ENCODE measurements at places on chromosomes 2 and 18.

DNA sequence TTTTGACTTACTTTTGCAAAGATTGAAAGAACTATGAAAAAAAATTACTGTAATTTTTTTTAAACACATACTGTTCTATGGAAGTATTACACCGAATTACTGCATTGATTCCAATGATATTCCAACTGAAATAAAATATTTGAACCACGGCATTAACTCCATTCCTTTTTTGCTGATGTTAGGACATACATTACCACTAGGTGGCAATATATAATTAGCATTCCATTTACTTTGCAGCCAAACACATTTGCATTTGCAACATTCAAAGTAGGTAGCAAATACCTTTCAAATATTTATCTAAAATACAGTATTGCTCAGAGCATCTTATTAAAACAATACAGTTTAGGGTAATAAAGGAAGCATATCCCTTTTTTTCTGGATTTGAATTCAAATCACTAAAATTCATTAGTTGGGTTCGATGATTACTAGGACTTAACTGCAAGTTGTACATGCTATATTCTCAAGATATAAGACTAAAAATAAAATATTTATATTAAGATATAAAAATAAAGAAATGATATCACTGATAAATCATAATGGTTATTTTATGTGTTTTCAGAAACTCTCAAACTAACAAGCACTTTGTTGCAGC is 31.3 kb downstream of the LANCL1 start:
- DNase-seq: peak; percentile 55

DNA sequence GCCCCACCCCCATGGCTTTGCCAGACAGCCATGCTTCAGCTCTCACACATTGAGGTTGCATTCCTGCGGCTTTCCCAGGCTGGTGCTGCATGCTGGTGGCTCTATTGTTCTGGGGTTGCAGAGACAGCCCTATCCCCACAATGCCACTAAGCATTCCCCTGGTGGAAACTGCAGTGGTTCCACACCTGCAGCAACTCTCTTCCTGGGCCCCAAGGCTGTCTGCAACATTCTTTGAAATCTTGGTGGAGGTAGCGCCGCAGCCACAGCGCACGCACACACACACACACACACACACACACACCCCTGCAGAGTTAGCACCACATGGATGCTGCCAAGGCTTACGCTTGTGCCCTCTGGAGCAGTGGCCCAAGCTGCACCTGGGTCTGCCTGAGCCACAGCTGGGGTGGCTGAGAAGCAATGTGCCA is 21.4 kb downstream of the SFXN5 start:
- no peak for DNase-seq

- peak; percentile 45 for DNase-seq
Measured at GRCh38 chr2:202375033-202375608, 1.0 kb upstream of the BMPR2 start.

GRCh38 chr2:135773917-135774316 is 32.3 kb downstream of the UBXN4 start:
- no peak for DNase-seq

GRCh38 chr18:4751523-4751922 is 296.4 kb upstream of the DLGAP1 start:
- DNase-seq: no peak

DNA sequence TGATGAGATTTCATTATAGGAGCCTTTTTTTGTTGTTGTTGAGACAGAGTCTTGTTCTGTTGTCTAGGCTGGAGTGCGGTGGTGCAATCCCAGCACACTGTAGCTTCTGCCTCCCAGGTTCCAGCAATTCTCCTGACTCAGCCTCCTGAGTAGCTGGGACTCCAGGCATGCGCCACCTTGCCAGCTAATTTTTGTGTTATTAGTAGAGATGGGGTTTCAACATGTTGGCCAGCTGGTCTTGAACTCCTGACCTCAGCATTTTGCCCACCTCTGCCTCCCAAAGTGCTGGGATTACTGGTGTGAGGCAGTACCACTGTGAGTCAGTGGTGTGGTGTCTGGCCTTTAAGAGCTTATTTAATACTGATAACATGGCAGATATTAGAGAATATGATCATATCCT is 60.1 kb downstream of the MOB4 start:
- no peak for DNase-seq

DNA sequence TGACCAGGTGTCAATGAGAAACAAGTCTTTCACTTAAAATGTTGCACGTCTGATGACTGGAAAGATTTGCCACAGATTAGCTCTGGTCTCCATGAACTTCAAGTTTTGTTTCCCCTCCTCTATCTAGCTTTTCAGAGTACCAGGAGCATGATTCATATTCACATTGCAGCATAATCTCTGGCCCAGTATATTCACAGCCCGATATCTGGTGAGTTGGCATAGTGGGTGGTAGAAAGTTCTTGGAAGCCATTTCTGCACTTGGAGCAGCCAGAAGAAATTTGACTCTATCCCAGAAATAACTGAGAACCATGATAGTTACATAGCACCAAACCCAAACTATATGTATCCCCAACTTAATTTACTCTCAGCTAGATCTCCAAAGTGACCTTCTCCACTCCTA is 503.9 kb downstream of the PID1 start:
- DNase-seq: no peak

DNA sequence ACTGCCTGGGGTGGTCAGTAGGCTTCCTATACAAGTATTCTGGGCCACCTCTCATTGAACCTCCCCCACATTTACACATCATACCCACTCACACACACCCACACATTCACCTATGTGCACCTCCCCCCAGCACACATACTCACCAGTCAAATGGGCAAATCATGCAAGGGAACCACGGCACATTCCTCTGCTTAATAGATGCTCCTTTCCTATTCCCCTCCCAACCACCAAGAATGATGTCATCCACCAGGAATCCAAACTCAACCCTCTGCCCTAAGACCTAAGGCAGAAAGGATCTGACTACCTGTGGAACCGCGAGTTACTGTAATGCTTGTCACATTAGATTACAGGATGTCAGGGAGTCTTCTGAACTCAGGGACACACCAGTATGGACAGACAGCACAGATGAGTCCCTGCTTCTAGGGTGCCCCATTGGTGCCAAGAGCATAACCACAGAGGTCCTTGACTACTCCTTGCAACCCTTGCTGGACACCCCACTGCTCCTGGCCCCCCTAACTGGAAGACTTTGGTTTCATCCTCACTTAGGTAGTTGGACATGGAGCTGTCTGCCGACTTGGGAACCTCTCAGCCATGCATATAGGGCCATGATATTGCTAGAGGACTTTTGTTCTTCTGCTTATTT is 21.5 kb upstream of the CAB39 start:
- no peak for DNase-seq

GRCh38 chr18:74360852-74361655 is 45.4 kb downstream of the C18orf63 start:
- DNase-seq: no peak

DNA sequence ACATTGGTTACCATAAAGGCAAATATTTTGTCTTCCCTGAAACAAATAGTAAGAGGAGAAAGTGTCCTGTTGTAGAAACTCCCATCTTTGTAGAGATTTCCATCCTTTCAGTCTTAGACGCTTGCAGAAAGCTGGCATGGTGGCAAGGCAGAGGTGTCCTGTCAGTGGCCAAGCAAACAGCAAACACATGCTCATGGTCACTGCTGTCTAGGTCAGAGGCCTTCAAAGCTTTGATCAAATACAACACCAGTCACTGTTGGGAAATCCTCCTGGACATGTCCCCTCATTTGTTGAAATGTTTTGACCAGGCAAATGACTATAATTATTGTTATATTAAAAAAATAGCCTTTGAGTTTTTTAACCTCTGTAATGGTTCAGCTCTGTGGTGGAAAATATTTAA is 55.1 kb downstream of the LTBP1 start:
- no peak for DNase-seq

DNA sequence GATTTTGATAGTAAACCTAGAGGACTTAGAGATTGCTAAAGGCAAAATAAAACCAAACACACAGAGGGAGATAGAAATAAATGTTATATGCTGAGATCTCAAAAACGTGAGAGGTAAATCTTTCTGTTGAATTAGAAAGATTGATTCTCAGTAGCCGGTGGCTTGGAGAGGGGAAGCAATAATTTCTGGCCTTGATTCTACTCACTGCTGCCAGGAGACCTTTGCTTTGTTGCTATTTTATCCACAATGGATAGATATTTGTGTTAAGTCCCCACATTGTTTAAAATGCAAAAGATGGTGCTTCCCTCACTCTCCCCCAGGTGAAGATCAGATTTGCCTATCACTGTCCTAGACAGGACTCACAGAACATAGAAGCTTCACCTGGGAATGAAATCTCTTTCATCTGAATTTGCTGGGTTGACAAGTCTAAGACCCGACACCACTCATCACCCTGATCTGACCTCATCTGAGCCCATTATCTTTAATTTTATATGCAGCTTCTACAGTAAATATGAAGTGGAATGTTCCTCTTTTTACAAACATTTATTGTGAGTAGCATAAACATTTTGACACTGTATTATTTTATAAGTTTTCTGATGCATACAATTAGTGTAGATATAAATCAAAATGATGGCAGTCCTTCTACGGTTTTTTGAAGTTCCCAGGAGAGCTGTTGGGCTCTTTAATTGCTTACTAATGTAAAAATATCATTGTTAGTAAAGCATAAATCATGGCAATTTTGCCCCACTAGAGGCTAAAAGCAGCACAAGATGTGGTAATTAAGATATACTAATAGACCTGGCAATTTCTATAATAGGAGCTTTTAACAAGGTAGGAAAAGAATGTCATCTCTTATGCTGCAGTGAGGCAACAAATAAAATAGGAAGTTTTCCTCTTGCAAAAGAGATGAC is 149.7 kb downstream of the DCC start:
- no peak for DNase-seq

DNA sequence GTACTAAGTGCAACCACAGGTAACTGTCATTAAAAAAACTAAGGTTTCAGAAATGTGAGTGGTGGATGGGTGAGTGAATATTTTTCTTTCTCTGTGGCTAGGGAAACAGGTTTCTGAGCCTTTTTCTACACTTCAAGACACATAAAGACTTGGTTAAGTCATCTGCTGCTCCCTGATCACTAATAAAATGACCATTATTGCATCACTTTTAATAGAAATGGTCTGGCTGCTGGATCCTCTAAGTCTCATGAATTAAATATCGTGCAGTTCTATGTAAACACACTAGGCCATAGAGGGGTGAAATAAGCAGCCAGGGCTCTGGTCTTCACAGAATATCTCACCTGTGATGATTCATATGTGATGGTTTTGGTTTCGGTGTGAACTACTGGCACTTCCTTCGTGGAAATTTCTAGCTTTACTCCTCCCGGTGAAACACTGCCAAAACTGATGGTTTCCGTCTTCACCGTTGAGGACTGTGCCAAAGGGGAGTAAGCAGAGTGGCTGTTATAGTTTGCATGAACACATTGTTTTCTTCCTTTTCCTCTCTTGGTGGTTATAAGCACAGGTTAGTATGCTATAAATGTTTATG is 100.4 kb upstream of the ZBTB14 start:
- DNase-seq: no peak

DNA sequence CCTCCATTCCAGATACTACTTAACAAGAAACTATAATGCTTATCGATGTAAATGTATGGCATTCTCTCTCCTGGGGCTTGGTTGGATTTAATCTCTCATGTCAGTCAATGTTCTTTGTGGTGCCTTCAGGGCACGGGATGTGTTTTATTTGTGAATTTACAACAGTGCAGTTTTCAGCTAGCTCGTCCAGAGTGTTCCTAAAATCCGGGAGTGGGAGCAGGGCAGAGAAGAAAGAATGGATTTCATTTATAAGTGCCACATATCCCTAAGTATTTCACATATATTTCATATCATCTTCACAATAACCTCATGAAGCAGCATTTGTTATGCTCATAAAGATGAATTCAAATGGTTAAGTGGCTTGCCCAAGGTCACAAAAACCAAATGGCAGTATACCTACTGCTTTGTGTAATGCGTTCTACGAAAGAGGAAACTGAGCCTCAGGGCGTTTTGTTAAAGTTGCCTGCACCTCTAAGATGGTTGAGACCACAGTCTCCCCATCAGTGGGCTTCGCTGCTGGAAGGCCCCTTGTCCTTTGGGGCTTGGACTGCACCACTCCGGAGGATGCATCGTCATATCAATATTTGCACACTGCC is 134.7 kb upstream of the MGAT5 start:
- DNase-seq: no peak

- no peak for DNase-seq
Measured at GRCh38 chr2:105329197-105329554, 359 bp downstream of the TGFBRAP1 start.

DNA sequence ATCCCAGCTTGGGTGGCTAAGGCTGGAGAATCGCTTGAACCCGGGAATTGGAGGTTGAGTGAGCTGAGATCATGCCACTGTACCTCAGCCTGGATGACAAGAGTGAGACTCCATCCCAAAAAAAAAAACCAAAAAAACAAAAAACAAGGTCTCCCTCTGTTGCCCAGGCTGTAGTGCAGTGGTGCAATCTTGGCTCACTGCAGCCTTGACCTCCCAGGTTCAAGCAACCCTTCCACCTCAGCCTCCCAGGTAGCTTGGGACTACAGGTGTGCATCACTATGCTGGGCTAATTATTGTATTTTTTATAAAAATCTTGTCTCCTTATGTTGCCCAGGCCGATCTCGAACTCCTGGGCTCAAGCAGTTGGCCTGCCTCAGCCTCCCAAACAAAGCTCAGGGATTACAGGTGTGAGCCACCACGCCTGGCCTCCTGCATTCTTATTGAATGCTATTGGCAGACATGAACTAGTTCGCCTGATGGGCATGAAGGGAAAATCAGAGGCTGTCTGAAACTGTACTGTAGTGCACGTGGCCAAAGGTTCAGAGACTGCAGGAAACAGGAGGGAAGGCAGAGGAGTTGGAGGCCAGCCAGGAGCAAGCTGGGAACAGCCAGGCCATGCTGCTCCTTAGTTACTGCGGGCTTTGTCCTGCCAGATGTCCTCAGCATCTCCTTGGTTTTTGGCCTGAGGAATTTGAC is 16.0 kb upstream of the ASXL2 start:
- DNase-seq: no peak

DNA sequence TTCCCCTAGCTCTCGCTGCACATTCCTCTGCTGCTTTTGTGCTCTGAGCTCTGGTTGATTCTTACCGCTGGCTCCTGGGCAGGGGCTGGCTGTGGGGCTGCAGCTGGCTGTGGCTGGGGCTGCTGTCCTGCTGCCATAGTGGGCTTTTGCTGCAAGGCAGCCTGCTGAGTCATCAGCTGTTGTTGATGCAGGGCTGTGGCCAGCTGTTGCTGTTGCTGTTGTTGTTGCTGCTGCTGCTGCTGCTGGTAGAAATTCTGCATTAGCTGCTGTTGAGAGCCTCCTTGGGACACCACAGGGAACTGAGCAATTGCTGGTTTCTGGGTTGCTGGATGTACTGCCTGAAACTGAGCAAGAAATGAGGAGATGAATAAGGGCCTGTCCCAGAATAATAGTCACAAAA is 77.2 kb upstream of the NFU1 start:
- DNase-seq: no peak
